IMR-90 (cell line): ENCODE measurements at places on chromosomes 6 and 20. TPM values are rescaled to one million over a fixed set of nuclear protein-coding genes. Genes with fewer than 3 reads are reported as not detected.

SLC22A2 gene
- not detected in 2 replicates for total RNA-seq

MDFI gene
- 0.18 and 0.28 TPM in 2 replicates for total RNA-seq

ZNF831 gene
- total RNA-seq, result not detected in 2 replicates

SLC2A4RG gene
- total RNA-seq, result 5.0 and 8.1 TPM in 2 replicates

SAMHD1 gene
- total RNA-seq, result 14.9 and 19.7 TPM in 2 replicates

SLC17A3 gene
- total RNA-seq, result not detected in 2 replicates

SLC16A10 gene
- 0.28 TPM in 1 of 2 replicates, not detected in the other for total RNA-seq

COL19A1 gene
- total RNA-seq, result under 0.01 TPM in 1 of 2 replicates, not detected in the other

PREX1 gene
- 0.56 and 0.72 TPM in 2 replicates for total RNA-seq

SRSF12 gene
- total RNA-seq, result 0.28 and 0.36 TPM in 2 replicates

ANKEF1 gene
- total RNA-seq, result 0.54 and 0.56 TPM in 2 replicates

TGM2 gene
- 237 and 268 TPM in 2 replicates for total RNA-seq

SPATS1 gene
- not detected in 2 replicates for total RNA-seq

VGLL2 gene
- total RNA-seq, result not detected in 2 replicates

OR2B6 gene
- not detected in 2 replicates for total RNA-seq
